ENCODE measurements at places on chromosomes 4 and X.

DNA sequence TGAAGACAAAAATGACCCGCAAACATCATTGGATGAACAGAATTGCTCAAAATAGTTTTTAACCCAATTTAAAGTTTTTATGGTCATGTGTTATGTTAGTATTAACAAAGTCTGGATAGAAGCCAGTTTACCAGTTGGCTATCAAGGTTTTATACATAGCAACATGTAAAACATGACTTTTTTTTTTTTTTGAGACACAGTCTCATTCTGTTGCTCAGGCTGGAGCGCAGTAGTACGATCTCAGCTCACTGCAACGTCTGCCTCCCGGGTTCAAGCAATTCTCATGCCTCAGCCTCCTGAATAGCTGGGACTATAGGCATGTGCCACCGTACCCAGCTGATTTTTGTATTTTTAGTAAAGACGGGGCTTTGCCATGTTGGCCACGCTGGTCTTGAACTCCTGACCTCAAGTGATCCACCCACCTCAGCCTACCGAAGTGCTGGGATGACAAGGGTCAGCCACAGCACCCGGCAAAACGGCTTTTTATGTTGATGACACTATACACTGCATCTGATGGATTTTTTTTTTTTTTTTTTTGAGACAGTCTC, 3.4 kb downstream of the SAT1 start:
- DNase-seq: no peak

DNA sequence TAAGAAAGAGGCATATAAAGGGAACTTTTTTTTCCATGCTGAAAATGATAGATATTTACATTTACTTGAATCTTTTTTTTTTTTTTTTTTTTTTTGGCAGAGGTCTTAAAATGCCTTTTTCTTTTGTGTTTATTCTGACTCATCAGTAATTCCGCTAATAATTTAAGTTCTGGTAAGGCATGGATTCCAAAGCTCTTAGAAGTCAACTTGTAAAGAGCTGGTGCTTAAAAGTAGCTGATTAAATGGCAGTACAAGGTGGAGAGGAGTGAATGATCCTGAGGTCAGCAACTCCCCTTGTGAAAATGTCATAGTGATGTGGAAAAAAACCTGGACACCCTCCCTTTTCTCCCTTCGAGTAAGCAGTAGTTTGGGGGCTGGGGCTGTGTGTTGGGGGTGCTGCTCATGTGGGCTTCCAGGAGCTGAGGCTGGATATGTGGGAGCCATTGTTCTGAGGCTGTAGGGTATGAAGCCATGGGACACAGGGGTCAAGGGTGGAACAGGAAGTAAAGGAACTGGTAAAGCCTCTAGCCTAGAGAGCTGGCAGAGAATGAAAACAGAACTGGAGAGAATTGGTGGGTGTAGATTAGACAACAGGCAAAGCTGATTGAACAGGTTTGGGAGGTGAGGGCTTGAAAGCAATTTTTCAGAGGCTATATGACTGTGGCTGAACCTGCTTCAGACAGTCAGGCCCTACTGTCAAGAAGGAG, 41.0 kb upstream of the PITX2 start:
- DNase-seq: no peak

- no peak for DNase-seq
These were observed 114.0 kb downstream of the ENOX2 start for GRCh38 chrX:130788786-130789581.

DNA sequence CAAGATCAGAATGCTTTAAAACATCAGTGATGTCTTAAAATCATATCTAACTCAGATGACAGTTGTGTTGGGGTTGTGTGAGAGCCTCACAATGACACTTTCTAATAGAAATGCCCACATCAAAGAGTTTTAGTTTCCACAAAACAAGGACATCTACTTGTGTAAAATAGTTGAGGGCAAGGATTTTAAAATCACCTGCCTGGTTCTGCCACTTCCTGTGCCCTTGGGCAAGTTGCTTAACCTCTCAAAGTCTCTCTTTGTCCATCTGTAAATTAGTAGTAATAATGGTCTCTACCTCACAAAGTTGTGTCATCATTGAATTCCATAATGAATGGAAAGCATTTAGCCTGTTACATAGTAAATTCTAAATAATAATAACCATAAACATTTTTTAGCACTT, 41.9 kb upstream of the RELL1 start:
- no peak for DNase-seq

DNA sequence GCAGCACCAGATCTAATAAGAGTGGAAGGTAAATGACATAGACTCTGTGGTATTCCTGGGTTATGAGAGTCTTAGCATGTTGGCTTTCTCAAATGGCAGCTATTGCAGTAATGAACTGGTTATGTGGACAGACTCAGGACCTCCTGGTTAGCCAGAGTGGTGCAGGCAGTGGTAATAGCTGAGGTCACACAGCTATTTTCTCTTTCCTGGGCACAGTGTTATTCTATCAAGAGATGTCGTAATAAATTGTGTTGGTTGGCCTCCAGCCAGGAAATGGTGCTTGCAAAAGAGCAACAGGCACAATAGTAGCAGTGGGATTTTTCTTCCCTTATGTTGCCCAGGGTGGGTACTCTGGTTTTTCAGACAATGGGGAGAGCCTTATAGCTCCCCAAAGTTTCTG, 279.2 kb upstream of the FGF16 start:
- DNase-seq: no peak

DNA sequence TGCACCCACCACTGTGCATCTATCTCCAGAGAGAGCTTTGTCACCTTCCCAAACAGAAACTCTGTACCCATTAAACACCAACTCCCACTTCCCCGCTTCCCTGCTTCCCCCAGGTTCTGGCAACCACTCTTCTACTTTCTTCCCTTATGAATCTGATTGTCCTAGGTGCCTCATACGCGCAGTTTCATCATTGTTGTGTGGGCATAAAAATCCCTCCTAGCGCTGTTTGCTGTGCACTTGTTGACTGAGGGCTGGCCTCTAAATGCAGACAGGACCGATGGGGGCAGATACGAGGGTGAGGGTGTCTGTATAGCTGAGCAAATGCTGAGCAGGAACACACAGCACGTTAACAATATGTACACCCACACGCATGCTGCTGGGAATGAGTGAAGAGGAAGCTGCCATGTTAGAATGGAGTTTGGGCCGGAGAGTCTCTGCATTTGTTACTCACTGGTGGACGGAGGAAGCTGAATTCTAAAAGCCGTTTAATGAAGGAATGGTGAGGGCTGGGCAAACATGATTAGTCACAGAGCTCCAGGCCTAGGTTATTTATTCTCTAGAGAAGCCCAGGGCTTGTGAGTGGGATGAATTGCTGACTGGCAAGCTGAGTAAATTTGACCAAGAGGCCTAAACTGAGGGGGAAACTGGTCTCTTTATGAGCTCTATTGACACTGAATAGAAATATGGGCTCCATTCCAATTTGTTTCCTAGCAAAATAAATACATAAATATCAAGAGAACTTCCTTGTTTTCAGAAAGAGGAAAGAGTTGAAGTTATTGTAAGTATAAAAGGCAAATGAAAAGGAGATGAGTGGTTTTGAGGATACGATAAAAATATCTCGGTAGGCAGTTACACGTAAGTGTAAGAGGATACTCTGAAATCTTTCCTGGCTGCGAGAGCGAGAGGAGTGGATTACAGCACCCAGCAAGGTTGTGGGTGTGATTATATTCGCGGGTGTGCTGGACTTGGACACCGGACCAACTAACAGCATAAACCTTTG, 95.9 kb upstream of the RPS6KA3 start:
- no peak for DNase-seq

DNA sequence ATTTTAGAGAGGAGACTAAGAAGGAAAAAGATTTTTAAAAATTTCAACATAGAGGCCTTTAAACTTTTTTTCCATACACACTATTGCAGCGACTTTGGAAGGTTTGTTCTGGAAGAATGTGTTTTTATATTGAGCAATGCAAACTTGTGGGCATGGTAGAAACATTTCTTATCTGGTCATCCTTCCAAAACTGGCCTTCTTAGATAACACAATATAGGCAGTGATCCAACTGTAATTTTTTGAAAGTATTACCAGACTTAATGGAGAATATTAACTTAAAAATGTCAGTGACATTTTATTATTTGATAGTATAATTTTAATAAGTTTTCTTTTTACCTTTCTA, 25.6 kb downstream of the FHDC1 start:
- DNase-seq: no peak

- no peak for DNase-seq
These were observed 107.2 kb downstream of the ANAPC4 start for GRCh38 chr4:25484243-25484721.

Data from 8988T (cell line).